ENCODE measurements at places on chromosomes 2 and 18.
A peak's percentile ranks its signal among the peaks of the same experiment; 100 is the strongest.

- DNase-seq: no peak
Observed at GRCh38 chr2:189328848-189329245, 112.4 kb upstream of the WDR75 start.

GRCh38 chr18:49514577-49514976 is 27.5 kb upstream of the C18orf32 start:
- DNase-seq: no peak

DNA sequence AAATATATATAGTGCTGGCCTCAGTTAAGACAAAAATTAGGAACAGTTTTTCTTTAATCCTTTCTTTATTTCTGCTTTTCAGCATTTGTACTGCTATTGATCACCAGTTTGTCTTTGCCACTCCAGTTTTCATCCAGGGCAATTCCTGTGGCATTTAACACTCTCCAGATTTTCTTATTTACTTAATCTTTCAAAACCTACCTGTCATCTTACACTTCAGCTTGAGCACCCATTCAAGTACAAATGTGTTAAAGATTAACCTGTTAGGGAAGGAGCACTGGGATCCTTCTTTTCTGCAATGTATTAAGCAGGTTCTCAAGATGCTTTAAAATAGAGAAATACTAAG is 101.8 kb upstream of the SCN1A start:
- no peak for DNase-seq

GRCh38 chr18:10843565-10843964 is 305.8 kb downstream of the PIEZO2 start:
- no peak for DNase-seq

DNA sequence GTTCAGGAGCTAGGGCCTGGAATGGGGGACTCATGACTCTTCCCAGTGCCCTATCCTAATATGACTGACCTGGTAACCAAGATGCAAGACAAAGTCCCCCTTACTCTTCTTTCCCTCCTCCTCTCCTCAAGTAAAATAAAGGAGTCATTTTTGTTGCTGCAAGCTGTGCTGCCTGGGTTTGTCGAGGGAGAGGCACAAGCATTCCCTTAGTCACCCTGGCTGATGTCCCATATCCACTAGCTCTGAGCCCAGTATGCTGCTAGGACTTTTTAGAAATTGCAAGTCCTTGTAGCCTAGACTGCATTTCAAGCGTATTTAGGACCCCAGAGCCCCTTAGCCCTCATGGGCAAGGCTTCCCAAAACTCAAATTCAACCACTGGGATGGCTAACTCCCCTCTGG is 338.5 kb upstream of the SETBP1 start:
- DNase-seq: no peak

- no peak for DNase-seq
Observed at GRCh38 chr2:182652326-182652725, 63.7 kb upstream of the DNAJC10 start.

DNA sequence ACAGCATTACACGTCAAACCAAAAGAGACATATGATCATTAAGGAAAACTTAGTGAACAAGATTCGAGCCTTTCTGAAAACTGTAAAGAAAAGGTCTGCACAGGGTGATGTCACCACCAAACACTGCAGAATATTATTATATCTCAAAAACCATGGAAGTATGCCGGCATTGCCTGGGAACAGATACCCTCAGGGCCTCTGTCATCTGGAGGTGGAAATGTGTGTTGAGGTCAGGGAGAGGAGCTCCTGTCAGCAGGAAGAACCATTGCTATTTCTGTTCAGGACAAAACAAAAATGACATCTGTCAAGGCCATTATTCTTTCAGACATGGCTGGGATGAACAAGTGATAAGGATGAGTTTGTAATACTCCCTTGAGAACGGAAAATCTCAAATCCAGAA is 365.9 kb upstream of the TRIB2 start:
- no peak for DNase-seq

DNA sequence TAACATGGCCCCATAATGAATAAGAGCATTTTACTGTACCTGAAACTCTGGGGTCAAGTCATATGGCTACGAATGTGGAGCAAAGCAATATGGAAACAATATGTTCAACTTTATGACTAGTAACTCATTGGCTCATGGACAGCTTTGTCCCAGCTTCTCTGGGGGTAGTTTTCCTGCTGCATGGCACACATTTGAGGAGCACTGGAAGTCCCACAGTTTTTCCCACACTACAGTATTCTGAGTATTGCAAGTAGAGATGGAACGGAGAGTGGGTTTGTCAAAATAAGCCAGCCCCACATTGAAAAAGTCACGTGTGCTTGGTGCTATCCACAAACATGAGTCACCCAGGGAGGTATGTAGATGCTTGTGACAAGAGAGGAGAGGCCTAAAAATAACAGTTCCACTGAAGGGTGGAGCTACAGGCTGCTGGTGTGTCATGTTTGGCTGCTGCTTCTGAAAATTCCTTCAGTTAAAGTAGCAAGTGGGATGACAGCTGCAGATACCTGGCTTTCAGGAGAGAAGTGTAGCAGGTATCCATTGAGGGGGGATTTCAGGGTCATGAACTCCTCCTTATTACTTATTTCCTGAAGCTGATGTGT is 48.2 kb upstream of the CTAGE1 start:
- DNase-seq: no peak

GRCh38 chr18:51639541-51639940 is 442.1 kb upstream of the MEX3C start:
- DNase-seq: no peak

GRCh38 chr18:421247-422155 is 79.0 kb downstream of the COLEC12 start:
- no peak for DNase-seq

GRCh38 chr2:69073928-69074570 is 61.1 kb downstream of the ANTXR1 start:
- DNase-seq: no peak

GRCh38 chr18:78363556-78364387 is 615.8 kb upstream of the SALL3 start:
- no peak for DNase-seq

- DNase-seq: no peak
Observed at GRCh38 chr2:176997792-176998169, 214.8 kb upstream of the HNRNPA3 start.

- no peak for DNase-seq
Observed at GRCh38 chr2:8258406-8258805, 423.4 kb upstream of the ID2 start.

DNA sequence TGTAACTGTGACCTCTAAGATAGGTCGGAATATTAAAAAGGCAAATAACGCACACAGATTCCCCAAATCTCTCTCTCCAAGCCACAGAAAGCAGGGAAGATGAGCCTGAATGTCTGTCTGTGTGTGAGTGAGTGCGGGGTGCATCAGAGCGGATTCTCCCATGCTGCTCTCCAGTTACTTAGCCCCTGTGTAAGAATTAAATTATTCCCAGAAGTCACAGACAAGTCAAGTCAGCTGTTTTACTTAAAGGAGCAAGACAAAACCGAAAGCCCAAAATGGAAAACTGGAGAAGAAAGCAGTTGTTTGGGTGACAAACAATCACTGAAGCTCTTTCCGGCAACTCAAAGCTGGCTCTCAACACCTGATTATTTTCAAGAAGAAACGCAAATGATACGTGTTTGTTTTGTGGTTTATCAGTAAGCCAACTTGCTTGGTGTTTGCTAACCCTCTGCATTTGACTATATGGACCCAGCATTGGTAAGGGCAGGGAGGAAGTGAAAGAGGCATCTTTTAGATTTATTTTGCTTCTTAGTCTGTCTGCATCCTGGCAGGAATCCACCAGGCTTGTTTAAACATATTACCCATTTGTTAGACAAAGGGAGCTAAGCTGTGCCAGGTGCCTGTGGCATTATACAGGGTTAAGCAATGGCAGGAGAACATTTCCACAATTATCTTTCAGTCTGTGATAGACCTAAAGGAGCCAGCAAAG is 121.5 kb upstream of the CREB1 start:
- DNase-seq: no peak

GRCh38 chr2:99106913-99107312 is 34.6 kb upstream of the C2orf15 start:
- DNase-seq: no peak

DNA sequence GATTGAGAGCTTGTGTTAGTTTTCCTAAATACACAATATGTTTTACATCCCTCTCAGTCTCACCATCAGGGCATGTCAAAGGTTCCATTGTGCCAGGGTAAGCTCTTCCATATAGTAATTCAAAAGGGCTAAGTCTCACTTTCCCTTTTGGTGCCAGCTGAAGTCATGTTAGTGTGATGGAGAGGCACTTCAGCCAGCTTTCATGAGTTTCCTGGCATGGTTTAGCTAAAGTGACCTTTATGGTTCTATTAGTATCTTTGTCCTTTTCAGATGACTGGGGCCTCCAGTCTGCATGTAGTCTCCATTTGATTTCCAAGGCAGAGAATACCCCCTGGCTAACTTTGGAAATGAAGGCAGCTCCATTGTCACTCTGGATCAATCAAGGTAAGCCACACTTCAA is 27.2 kb downstream of the NAT8 start:
- no peak for DNase-seq

GRCh38 chr2:108586631-108587030 is 52.4 kb downstream of the LIMS1 start:
- no peak for DNase-seq

- no peak for DNase-seq
Observed at GRCh38 chr2:178873912-178874311, 66.7 kb upstream of the TTN start.

DNA sequence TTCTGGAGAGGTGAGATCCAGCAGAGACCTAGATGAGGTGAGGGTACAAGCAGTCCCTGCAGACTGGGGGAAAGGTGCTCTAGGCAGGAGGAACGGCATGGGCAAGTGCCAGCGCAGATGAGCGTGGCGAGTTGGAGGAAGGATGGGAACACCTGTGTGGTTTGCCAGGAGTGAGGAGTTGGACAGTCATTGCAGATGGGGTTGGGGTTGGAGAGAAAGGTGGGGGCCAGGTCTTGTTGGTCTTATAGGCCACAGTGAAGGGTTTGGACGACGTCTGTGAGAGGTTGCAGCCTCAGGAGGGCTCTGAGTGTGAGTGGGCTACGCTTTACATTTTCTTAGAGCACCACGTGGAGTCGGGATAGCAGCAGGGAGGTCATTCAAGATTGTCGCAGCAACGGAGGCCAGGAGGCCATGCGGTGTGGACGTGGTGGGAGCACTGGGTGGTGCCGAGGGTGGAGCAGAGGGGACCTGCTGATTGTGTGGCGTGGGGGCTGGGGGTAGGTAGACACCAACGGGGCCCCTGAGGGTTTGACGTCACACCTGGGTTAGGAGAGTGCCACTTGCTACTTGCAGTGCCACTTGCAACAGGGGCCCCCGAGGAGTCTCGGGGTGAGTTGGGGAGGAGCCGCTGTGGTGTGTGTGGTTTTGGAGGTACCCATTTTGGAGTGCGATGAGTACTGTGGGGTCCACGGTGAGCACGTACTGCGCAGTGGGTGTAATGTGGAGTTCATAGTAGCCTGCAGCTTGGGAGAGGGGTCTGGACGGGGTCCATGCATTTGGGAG is 66.2 kb downstream of the LPIN1 start:
- DNase-seq: no peak

- peak; percentile 61 for DNase-seq
Observed at GRCh38 chr2:204110338-204110741, 173.8 kb downstream of the ICOS start.

DNA sequence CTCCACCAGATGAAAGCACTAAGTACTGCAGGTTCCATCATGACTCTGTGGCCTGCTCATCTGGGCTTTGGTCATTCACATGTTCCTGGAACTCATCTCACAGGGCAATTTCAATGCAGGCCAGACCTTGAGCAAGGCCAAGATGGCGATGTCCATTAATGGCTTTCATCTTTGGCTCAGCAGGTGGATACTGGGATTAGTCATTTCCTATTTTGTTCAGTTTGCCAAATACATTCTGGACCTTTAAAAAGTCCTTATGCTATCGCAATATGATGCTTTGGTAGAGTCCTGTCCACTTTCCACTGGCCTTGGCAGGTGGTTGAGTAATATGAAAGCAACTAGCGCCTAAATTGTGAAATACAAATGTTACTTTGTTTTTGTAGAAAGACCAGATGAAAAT is 170.1 kb upstream of the REV1 start:
- DNase-seq: no peak

GRCh38 chr2:188042412-188042811 is 249.3 kb upstream of the GULP1 start:
- no peak for DNase-seq

GRCh38 chr2:162243715-162244114 is 470 bp upstream of the FAP start:
- no peak for DNase-seq

GRCh38 chr18:69097349-69097748 is 299.5 kb downstream of the CCDC102B start:
- DNase-seq: no peak

DNA sequence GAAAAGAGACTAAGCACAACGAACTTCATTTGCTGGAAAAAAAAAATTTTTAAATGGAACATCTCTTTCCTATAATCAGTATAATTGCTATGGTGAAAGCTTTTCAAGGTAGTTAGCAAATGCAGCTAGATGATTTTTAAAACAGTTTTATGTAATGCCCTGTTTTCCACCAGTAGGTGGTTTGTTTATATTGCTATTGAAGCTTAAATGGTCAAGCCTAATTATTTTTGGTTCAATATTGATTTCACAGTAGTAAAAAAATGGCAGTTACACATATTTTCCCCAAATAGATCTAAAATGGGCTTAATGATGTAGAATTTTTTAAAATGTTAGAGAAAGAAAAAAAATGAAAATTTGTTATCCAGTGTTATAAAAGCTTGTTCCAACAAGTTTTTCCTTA is 70.2 kb downstream of the CDH19 start:
- no peak for DNase-seq

DNA sequence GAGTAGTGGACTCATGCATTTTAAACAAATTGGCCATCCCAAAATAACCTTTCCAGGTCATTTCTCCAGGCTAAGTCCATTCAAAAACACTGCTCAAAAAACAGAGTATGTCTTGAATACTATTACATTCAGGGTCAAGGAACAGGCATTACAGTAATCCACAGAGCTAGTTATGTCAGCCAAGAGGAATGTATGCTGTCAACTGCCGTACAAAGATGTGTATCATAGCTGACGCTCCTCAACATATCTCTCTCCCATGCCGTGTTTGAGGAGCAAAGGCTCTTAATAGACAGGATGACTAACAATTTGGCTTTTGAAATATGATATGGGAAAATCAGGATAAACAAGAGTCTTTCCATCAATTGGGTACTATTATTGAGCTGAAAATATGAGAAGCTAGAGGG is 68.8 kb upstream of the KCTD1 start:
- no peak for DNase-seq

DNA sequence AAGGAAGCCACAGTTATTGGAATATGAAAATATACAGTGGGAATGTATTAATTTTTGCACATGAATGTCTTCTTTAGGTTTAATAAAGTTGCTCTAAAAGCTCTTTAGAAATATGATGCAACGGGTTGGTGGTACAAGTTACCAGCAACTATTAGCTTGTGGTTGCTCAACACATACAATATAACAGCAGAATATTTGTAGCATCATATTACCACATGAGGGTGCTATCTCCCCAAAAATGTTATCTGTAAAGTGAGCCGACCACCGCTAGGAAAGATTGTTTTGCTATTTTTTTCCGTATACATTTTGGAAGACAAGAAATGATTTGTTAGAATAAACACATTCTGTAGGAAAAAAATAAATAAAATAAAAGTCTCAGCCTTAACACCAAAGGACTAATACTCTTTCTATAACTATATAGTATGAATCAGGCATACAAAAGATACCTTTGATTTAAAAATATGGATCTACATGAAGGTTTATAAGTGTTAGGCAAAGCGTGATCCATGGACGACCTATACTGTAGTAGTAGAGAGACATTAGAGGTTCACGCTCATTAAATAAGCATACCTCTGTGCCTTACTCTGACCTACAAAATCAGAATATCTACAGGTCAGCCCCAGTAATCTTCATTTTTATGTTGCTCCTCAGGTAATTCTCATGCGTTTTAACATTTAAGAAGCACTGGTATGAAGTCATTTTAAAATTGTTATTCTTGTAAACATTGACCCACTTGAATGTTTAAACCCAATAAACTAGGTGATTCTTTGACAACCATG is 1110.6 kb upstream of the ACVR2A start:
- no peak for DNase-seq
